ENCODE measurements at places on chromosomes 11 and 22.

DNA sequence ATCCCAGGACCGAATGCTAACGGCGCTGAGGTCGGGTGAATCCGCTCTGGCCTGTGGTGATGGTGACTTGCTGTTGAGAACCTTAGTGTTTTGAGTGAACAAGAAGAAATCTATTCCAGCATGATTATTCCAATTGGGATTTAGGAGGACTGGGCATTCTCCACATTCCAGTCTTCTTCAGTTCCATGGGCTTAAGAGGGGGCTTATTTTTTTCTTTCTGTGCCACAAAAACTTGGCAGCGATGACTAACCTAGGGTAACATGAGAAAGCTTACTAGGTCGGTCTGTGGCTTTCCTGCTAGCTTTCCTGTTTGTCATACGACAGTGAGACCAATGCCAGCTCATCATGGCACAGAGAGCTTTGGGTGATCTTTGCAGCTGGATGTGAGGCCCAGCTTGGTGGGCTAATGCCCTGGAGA lies 62.9 kb upstream of the ATXN10 start:
- DNase-seq: no peak
- no peaks in the 10 kb centered on the region for H3K36me3 ChIP-seq
- H3K4me1 ChIP-seq: no peaks in the 10 kb centered on the region

GRCh38 chr11:49995565-49995964 lies 13.2 kb upstream of the OR4C12 start:
- H3K27me3 ChIP-seq: no peaks in the 10 kb centered on the region
- DNase-seq: peak; percentile 72
- H3K27ac ChIP-seq: no peak overlapping the region
- H3K4me1 ChIP-seq: no peaks in the 10 kb centered on the region
- no peaks in the 10 kb centered on the region for H3K36me3 ChIP-seq

GRCh38 chr11:46976182-46976854 lies 39.8 kb downstream of the CSTPP1 start:
- H3K36me3 ChIP-seq: no peaks in the 10 kb centered on the region
- H3K27me3 ChIP-seq: no peaks in the 10 kb centered on the region
- DNase-seq: no peak

- H3K4me1 ChIP-seq: no peaks in the 10 kb centered on the region
- no peak overlapping the region for H3K4me3 ChIP-seq
- H3K27me3 ChIP-seq: no peaks in the 10 kb centered on the region
- no peak for DNase-seq
- H3K27ac ChIP-seq: no peak overlapping the region
These were observed 2.3 kb downstream of the CTSC start for GRCh38 chr11:88335284-88335683.

DNA sequence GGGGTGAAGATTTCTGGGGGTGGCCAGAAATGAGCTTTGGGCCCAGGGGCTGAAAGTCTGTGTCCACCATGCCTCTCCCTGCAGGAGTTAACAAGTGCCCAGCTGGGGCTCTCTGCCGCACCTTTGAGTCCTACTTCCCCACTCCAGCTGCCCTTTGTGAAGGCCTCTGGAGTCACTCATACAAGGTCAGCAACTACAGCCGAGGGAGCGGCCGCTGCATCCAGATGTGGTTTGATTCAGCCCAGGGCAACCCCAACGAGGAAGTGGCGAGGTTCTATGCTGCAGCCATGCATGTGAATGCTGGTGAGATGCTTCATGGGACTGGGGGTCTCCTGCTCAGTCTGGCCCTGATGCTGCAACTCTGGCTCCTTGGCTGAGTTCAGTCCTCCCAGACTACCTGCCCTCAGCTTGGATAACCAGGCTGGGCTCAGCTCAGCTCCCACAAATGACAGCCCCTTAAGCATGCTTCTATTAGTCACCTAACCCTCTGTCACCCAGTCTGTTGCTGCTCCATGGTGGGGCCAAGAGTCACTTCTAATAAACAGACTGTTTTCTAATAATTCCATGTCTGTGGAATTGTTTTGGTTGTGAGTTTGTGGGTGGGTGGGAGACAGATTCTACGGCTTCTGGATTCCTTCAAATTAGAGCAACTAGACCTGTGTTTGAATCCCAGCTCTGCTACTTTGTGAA lies 3.0 kb upstream of the INPPL1 start:
- no peaks in the 10 kb centered on the region for H3K36me3 ChIP-seq
- H3K27ac ChIP-seq: no peak overlapping the region
- H3K4me1 ChIP-seq: peaks cover 10% of the 10 kb centered on the region
- no peak for DNase-seq
- H3K4me3 ChIP-seq: no peak overlapping the region
- H3K27me3 ChIP-seq: no peaks in the 10 kb centered on the region

DNA sequence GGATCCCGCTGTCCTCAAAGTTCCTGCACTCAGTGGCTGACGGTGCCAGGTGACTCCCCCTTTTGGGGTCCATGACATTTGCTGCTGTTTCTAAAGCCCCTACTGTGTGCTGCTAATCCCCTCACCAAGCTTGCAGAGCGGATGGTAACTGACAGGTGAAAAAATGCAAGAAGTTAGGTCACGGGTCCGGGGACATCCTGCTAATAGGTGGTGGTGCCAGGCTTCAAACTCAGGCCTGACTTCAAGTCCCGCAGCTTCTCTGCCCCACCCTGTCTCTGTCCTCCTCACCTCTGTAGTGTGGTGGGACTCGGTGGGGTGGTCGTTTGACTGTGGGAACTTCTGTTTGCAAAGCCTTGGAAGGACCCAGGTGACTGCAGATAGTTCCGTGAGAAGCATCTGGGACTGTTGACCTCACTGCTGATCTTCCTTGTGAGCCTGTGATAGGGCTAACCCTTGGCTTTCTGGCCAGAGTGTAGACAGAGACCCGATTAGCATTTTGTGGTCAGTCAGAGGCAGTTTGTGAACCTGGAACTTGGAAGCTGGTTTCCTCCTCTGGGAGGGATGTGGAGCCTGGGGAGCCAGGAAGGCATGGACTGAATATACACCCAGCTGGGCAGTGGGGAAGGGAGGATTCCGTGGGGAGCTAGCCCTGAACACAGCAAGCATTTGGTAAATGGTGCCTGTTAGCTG lies 115.4 kb upstream of the OR4B1 start:
- H3K4me3 ChIP-seq: no peak overlapping the region
- DNase-seq: no peak
- no peaks in the 10 kb centered on the region for H3K36me3 ChIP-seq
- no peaks in the 10 kb centered on the region for H3K27me3 ChIP-seq
- peaks cover 14% of the 10 kb centered on the region for H3K4me1 ChIP-seq
- no peak overlapping the region for H3K27ac ChIP-seq

DNA sequence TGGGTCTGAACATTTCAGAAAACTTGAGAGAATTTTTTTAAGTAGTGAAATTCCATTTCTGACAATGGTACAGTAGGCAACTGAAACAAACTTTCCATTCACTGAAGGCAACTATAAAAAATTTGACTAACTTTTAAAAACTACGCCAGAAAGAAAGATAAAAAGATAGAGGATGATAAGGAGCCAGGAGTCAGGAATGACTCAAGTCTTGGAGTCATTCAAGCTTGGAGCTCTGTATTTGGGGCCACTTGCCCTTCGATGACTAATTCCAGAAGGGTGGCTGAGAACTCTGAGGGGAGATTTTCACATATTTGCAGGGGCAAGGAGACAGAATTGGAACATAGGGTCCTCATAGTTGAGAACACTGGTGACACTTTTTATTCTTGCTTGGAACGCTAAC lies 1083.2 kb upstream of the CNTN5 start:
- no peaks in the 10 kb centered on the region for H3K4me1 ChIP-seq
- H3K4me3 ChIP-seq: no peak overlapping the region

Data from mesendoderm (in vitro differentiated cells).